ENCODE measurements at places on chromosomes 1 and 21.
A peak's percentile ranks its signal among the peaks of the same experiment; 100 is the strongest.

GRCh38 chr1:234369784-234370183, 3.5 kb upstream of the COA6 start:
- DNase-seq, result no peak

DNA sequence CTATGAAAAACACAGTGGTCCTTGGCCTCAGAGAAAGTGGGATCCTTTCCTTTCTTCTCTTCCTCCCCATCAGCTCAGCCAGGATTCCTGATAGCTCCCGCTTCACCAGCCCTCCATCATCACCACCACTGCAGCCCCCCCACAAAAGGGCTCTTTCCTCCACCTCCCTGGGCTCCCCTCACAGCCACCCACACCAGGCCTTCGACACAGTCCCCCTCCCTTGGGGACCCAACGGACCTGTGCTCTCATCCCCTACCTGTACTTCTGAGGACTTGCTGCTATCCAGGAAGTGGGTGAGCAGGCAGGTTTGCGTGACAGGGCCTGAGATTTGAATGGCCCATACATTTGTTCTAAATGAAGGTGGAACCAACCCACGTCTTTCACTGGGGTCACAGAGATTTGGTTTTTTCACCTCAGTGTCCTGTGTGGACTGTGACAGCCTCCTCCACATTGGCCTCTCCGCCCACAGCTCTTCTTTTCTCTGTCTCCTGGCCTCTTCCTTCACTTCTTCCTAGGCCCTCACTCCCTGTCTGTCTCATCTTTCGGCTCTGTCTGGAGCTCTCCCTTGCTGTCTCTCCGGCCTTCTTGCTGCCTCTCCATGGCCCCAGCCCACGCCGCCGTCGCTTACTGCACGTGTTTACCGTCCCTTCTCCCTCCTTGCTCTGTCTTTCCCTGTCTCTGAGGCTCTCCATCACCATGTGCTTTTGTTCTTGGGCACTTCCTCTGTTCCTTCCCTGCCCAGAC, 238.6 kb downstream of the FOXD2 start:
- no peak for DNase-seq

GRCh38 chr1:67766141-67766978, 66.9 kb downstream of the GNG12 start:
- DNase-seq, result peak; percentile 50

DNA sequence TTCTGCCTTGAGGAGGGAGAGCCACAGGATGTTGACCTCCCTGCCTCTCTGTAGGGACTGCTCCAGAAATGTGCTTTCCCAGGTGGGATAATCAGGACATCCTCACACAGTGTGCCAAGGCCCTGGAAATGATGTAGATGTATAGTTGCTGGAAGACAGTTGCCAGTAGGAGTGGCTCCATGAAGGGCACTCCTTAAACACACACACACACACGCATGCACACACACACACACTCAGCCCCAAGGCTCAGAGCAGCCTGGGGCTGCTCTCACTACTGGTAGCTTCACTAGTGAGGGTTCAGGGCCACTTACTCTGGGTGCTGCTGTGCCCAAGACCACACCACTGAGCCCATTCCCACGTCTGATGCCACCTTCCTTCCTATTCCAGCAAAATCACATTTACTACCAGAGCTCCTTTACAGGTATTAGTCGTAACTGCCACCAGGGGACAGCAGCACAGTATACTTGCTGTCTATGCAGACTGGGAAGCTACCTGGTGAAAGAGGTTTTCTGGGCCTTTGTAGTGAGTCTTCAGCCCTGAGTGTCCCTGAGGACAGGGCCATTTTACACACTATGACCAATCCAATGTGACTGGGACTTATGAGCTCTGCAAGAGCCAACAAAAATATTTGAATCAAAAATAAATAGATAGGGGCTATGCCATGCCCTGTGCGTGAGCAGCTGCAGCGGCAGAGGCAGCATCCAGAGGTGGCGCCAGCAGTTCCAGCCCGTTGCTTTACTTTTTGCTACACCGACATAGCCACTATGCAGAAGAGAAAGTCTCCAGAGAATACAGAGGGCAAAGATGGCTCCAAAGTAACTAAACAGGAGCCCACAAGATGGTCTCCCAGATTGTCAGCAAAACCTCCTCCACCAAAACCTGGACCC, 15.0 kb downstream of the CRNN start:
- DNase-seq, result no peak

GRCh38 chr21:34109075-34109474, 35.7 kb downstream of the MRPS6 start:
- no peak for DNase-seq

- no peak for DNase-seq
These were observed 216.4 kb downstream of the SLC44A5 start for GRCh38 chr1:75394386-75395139.
